ENCODE measurements at places on chromosomes 5 and 9.

- DNase-seq: no peak
Measured at GRCh38 chr9:75907329-75907728, 16.9 kb downstream of the PCSK5 start.

DNA sequence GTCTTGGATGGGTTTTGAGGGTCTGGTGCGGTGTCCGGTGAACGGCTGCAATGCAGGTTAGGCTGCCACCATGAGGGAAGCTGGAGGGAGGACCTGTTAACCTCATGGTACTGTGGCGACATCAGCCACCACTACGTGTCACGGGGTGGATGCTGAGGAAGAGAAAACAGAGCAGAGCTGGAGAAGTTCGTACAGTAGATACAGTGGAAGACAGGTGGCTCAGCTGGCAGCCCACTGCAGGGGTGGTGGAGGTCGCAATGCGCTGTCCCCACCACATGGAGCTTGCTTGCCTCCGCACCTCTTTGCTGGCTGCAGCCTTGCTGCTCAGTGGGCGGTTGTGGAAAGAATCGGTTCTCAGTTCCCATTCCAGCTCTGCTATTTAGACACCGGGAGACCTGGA is 2.8 kb downstream of the DCANP1 start:
- DNase-seq: no peak

- no peak for DNase-seq
Measured at GRCh38 chr5:107468276-107468675, 202.5 kb downstream of the EFNA5 start.

DNA sequence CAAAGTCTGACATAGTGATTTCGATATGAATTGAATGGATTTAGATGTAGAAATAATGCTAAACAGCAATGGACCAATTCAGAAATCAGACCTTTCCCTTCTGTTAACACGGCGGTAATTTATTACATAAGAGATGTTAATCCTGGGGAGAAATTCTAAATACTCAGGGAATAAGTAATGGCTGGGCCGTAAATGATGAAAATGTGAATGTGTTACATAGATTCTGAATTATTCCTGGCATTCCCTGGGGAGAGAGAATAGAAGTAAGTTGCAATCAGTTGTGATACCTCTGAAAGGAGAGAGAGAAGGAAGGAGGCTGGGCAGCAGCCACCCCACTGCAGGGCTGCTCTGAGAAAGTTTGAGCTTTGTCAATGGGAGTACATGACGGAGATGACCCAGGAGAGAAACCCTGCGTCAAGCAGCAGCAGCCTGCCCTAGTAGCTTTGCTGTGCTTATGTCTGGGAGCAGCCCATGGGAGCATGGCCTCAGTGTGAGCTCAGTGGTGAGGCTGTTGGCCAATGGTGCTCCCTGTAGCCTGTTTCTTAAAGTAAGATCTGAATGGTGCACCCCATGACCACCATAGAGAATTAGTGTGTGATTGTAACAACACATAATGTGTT is 420.1 kb downstream of the MTRR start:
- DNase-seq: no peak

DNA sequence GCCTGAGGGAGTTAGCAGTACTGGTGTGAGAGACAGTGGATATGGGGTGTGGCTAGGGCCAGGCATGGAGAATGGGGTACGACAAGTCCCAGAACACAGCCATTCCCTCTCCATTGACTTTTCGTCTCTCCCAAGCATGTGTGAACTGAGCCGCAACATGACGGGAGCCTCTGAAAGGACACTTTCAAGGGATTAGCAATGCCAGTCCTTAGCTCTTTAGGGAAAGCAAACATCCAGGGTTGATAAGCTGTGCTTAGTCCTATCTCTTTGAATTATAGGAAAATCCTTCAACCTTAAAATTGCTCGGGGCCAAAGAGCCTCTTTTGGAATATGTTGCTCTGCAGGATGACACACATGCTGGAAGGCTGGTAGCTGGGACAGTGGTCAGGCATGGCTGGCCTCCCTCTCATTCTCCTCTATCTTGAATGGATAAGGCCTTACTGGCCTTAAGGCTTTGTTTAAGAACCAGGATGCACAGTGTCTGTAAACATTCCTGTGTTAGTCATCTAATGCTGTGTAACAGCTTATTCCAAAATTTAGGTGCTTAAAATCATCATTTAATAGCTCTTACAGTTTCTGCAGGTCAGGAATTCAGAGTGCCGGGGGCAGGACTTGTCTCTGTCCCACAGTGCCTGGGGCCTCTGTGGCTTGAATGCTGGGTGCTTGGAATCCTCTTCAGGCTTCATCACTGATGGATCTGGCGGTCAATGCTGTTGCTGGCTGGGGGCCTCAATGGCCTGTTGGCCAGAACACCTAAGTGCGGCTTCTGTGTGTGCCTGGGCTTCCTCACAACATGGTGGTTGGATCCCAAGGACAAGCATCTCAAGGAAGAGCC is 95.3 kb downstream of the PTTG1 start:
- no peak for DNase-seq

DNA sequence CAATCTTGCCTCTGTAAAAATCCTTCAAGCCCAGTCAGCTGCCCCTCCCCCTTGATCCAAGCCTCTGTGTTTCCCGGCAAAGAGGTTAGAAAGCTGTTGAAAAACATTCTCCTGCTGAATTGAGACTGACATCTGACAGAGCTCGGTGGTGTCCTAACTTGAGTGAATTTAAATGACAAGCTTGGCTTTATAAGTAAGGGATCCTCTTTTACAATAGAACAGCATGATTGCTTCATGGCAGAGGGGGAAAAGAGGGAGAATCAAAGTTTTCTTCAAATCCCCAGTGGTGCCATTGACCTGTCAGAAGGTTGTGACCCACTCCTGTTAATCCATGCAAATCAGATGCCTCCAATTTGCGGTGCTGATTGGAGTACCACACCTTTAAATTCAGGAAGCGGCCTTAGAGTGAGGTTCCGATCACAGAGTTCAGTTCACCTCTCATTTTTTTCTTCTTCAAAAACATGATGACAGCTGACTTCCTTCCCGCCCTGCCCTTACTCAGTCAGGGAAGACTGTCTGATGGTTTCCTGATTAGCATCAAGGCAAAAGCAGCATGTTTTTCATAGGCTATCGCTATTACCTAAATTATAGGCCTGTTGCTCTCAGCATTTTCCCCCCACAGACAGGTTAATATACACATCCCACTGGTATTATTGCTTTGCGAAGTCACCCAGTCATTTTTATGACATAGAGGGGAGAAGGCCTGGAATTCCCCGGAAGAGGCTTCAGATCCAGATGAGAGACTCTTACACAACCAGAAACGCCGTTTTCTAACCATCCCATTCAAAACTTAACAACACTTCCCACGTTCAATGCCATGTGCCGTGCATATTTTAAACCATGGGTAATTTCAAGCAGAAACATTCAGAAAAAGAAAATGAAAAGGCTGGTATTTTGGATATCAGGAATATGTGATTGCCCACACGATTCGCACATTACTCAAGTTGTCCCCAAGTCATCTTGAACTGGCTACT is 141.4 kb downstream of the EBF1 start:
- no peak for DNase-seq

DNA sequence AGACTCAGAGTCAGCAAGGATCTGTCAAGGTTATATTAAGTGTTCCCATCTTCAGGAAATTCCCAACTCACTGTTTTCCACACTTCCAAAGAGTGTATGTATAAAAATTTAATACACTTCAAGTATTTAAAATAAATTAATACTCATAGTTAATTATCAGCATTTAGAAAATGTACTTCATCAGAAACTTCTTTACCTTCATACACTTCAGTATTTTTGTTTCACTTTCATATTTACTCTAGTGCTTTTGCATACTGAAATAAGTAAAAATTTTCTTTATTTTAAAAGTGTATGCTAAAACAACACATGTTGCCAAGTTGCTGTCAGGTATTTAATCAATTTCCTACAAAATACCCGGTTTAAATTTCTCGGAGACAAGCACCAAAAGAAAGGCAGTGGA is 16.5 kb downstream of the RICTOR start:
- DNase-seq: no peak

- DNase-seq: no peak
Measured at GRCh38 chr5:52920929-52921328, 68.2 kb upstream of the ITGA2 start.

- no peak for DNase-seq
Measured at GRCh38 chr5:60718166-60718892, 18.4 kb upstream of the DEPDC1B start.

DNA sequence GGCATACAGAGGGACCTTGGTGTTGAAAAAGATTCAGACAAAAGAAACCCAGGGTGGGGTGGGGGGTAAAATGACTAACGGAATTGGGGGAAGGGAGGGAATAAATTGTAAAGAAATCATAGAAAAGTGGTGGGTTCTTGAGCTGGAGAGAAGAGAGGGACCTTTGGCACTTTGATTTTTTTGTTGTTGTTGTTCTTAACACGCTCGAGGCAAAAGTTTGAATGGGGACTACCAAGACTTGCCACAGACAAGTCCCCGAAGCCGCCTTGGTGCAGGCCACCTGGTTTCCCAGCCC is 616 bp downstream of the VCAN start:
- DNase-seq: no peak

All from activated naive CD8-positive, alpha-beta T cell treated with anti-CD3 and anti-CD28 coated beads, Interleukin-2, amount 50 U/mL, for 16 hours (primary cell).